ENCODE measurements at places on chromosomes 4 and X. TPM values are rescaled to one million over a fixed set of nuclear protein-coding genes. Genes with fewer than 3 reads are reported as not detected.

Gene RHOH
- not detected for total RNA-seq

Gene P2RY4
- total RNA-seq, result 0.22 TPM

Gene P2RY10
- 0.18 TPM for total RNA-seq

- H3K36me3 ChIP-seq, result no peaks in the 10 kb centered on the region
- no peaks in the 10 kb centered on the region for H3K4me1 ChIP-seq
- no peak for DNase-seq
- H3K27me3 ChIP-seq, result no peaks in the 10 kb centered on the region
- H3K27ac ChIP-seq, result no peak overlapping the region
Measured at GRCh38 chr4:172858731-172859230, 309.8 kb upstream of the GALNT7 start.

DNA sequence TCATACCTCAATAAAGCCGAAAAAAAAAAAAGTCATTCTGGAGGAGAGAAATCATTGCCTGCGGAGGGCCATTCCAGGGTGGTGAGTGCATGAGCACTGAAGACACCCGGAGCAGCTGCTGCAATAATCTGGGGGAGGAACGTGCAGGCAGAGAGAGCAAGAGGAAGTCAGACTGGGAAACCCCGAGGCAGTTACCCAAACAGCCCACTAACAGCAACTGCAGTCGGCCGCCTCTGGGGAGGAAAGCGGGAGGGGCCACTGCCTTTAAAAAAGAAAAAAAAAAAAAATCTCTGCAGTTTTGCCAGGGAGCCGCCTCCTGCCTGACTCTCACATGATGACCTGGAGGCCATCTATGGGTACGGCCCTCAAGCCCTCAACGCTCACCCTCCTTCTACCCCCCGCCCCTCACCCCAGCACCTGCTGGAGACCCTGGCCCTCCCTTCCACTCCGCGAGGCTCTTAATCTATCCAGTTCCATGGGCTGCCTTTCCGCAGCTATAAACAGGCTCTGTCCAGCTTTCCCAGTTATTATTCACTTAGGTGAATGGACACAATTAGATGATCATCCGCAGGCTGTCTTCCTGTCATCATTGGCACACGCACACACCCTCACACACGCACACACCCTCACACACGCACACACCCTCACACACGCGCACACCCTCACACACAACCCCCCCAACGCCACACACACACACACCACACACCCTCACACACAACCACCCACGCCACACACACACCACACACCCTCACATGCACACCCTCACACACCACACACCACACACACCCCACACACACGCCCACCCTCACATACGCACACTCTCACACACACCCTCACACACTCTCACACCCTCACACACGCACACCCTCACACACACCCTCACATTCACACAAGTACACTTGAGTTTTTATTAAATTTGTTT lies 3.4 kb upstream of the AVPR2 start:
- H3K36me3 ChIP-seq, result no peaks in the 10 kb centered on the region
- peaks cover 20% of the 10 kb centered on the region for H3K4me1 ChIP-seq
- no peaks in the 10 kb centered on the region for H3K27me3 ChIP-seq
